A549 treated with DMSO at 1 μM for 4 hours (cell line): ENCODE measurements at places on chromosomes 11 and 22. TPM values are rescaled to one million over a fixed set of nuclear protein-coding genes. Genes with fewer than 3 reads are reported as not detected.

Gene SERPING1
- 0.29 to 0.55 TPM (median 0.46 TPM) in 5 replicates for total RNA-seq

Gene ELF5
- not detected in 5 replicates for total RNA-seq

Gene USP2
- 0.32 to 0.58 TPM (median 0.38 TPM) in 5 replicates for total RNA-seq

Gene UPK2
- total RNA-seq: 0.53 to 0.94 TPM (median 0.81 TPM) in 5 replicates

Gene CDC42BPG
- 1.2 to 1.5 TPM (median 1.5 TPM) in 5 replicates for total RNA-seq

Gene FXYD6
- total RNA-seq: 0.17 to 0.52 TPM (median 0.23 TPM) in 5 replicates

Gene PRR5L
- total RNA-seq: 9.2 to 12.8 TPM (median 12.0 TPM) in 5 replicates

Gene NCR3LG1
- 2.3 to 3.7 TPM (median 3.3 TPM) in 5 replicates for total RNA-seq

Gene GNAZ
- total RNA-seq: 1.7 to 2.9 TPM (median 2.2 TPM) in 5 replicates

Gene P2RY6
- total RNA-seq: 9.4 to 18.6 TPM (median 13.2 TPM) in 5 replicates

Gene PRCP
- total RNA-seq: 46.4 to 55.5 TPM (median 51.1 TPM) in 5 replicates

Gene CALCB
- total RNA-seq: not detected in 5 replicates

Gene CLP1
- total RNA-seq: 29.0 to 33.9 TPM (median 30.6 TPM) in 5 replicates

Gene PPP1CA
- total RNA-seq: 265 to 309 TPM (median 294 TPM) in 5 replicates

Gene TMPRSS4
- 0.13 TPM in 1 of 5 replicates, not detected in the others for total RNA-seq
